ENCODE measurements at places on chromosomes 3 and 15. TPM values are rescaled to one million over a fixed set of nuclear protein-coding genes. Genes with fewer than 3 reads are reported as not detected.

CD276 gene
- total RNA-seq: 35.6 TPM

ZNF660 gene
- 0.49 TPM for total RNA-seq

GRCh38 chr15:63860155-63860554, 26.4 kb upstream of the HERC1 start:
- no peak for DNase-seq

DNA sequence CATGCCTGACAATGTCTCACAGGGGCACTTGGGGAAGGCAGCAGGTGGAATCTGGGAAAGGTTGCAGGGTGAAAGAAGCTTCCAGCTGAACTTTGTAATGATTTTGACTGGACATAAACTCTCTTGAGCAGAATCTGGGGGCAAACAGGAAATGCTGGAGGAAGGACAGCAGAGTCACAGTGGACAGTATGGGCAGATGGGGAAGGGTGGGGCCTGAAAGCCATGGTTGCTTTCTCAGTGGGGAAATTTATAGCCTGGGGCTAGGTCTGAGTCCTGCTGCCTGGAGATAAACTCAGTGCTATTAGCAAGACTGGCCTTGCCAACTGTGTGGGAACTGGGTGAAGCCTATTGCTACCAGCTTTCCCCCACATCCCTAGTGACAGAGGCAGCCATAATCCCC, 203.2 kb downstream of the OSBPL10 start:
- DNase-seq: no peak

DNA sequence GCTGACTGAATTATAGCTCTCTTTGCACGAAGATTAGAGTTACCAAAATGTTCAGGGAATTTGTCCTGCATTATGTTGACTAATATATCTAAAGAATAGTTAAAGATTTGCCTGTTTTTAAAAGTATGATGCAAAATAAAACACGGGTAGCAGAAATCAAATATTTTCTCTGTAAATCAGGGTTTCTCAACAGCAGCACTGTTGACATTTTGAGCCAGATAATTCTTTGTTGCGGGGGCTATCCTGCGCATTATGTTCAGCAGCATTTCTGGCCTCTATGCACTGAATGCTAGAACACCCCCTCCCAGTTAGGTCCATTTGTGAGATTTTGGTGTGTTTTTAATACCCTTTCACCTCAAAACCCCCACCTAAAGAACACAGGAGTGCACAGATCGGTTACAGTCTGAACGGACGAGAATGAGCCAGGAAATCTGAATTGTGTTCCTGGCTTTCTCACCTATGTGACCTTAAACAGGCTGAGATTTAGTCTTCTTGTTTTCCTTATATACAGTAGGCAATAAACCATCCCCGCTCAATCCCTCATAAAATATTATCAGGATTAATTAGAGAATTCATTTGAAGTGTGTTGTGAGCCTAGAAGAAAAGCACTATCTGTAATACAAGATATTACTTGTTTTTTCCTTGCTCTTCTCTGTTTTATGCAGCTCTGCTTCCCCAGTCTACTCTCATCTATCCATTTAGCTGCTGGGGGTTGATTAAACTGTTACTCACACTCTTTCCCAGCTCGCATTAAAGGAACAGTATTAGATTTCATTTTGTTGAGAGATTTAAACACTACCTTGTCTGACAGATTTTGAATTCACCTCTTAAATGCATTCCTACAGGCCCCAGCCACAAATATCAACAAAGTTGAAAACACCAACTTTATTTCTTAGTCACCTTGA, 247.5 kb upstream of the GOLIM4 start:
- DNase-seq: no peak

DNA sequence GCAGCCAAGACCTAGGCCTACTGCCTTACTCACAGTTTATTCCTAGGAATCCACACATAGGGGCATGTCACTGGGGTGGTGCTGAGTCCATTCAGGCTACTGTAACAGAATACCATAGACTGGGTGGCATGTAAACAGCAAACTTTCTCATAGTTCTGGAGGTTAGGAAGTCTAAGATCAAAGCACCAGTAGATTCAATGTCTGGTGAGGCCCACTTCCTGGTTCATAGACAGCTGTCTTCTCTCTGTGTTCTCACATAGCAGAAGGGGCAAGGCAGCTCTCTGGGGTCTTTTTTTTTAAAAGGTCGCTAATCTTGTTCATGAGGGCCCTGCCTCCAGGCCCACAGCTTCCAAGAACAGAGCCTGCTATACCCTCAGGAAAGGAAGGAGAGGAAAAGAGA, 113.9 kb upstream of the MANF start:
- no peak for DNase-seq

Data from Right ventricle myocardium inferior (tissue), 1 donor.